GM12891 (cell line): ENCODE measurements at places on chromosomes 1 and 21.

- no peak for DNase-seq
These were observed 129.8 kb upstream of the TIAM1 start for GRCh38 chr21:31473685-31474345.

DNA sequence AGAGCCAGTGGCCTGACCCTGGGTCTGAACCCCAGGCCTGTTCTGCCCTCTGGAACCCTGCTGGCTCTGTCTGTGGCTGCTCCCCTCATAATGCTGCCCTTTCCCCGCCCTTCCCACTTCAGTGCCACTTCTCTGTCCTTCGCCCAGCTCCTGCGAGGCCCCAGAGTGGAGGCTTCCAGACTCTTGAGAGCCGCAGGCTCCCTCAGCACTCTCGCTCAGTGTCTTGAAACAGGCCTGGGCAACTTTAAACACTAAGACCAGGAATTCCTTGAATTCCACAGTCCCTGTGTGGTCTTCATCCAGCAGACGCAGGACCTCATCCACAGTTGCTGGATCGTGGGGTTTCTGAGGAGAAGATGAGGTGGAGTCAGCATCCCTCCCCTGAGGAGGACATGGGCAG, 3.5 kb downstream of the CRNN start:
- no peak for DNase-seq

GRCh38 chr1:230251644-230252191, 174.4 kb downstream of the PGBD5 start:
- no peak for DNase-seq

- no peak for DNase-seq
These were observed 1.2 kb downstream of the MCM3AP start for GRCh38 chr21:46284077-46284644.

- no peak for DNase-seq
These were observed 178.4 kb downstream of the PSMG1 start for GRCh38 chr21:39004634-39005501.

- no peak for DNase-seq
These were observed 93.5 kb upstream of the CAMK1G start for GRCh38 chr1:209490013-209490412.

- DNase-seq = no peak
These were observed 37.0 kb downstream of the SPEN start for GRCh38 chr1:15884477-15884876.

DNA sequence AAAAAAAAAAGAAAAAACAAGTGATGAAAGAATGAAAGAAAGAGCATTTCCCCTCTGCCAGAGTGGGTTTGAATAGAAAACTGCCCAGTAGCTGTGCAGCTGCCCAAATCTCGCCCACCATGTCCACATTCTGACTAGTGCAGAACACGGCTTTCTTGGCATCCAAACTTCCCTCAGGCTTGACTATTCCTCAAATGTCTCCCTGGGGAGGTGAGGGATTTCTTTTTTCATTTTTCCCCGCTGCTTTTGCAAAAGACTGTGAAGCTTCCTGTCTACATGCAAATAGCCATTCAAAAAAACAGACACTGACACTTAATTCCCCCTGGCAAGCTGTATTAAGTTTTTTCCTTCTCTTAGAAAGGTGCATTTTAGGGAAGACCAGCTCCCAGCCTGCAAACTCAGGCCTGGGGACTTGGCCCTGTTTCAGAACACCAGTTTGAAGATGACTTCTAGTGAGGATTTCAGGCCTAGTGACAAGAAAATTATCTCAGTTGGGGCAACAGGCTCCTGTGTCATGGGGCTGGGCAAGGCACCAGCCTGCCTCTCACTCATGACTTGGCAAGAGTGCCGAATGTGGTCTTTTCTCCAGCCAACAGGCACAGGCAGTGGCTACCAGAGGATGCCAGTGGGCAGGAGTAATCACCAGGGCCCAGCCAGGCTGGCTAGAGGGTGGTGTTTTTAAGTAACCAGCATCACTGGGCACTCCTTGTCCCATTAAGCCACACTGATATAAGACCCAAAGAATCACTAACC, 178.1 kb upstream of the NFIA start:
- DNase-seq = no peak

- DNase-seq = no peak
These were observed 200.4 kb downstream of the NRIP1 start for GRCh38 chr21:14864211-14865021.

- DNase-seq = no peak
These were observed at the start of the genes SHE and TDRD10 for GRCh38 chr1:154502066-154502743. TSS of gene SHE (minus strand) at chr1:154502412. CDS start at chr1:154502026, 386 bp downstream. TSS of gene TDRD10 (plus strand) at chr1:154502219. CDS start at chr1:154506904, 4,685 bp downstream.

DNA sequence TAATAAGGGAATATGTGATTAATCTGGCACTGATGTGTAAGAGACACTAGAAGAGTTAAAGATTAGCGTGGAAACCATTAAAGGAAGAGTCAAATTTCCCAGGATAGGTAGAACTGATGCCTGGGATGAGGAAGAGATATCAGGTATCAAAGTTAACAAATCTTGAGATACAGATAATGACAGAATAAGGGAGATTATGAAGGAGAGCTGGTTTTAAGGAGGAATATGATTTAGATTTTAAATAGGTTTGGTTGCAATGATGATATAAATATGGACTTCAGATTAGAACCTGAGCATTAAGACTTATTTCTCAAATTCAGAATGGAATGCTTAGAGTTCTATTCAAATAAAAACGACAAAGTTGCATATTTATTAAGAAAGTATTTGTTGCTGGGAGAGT, 26.2 kb downstream of the MAGI3 start:
- no peak for DNase-seq

DNA sequence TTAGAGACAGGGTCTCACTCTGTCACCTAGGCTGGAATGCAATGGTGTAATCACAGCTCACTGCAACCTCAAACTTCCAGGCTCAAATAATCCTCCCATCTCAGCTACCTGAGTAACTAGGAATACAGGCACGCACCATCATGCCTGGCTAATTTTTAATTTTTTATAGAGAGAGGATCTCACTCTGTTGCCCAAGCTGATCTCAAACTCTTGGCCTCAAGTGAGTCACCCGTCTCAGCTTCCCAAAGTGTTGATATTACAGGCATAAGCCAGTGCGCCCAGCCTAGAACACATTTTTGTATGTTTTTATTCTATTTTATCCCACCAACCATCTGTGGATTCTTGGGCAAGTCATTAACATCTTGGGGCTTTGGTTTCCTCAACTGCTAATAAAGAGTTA, 100.5 kb downstream of the AK5 start:
- no peak for DNase-seq

DNA sequence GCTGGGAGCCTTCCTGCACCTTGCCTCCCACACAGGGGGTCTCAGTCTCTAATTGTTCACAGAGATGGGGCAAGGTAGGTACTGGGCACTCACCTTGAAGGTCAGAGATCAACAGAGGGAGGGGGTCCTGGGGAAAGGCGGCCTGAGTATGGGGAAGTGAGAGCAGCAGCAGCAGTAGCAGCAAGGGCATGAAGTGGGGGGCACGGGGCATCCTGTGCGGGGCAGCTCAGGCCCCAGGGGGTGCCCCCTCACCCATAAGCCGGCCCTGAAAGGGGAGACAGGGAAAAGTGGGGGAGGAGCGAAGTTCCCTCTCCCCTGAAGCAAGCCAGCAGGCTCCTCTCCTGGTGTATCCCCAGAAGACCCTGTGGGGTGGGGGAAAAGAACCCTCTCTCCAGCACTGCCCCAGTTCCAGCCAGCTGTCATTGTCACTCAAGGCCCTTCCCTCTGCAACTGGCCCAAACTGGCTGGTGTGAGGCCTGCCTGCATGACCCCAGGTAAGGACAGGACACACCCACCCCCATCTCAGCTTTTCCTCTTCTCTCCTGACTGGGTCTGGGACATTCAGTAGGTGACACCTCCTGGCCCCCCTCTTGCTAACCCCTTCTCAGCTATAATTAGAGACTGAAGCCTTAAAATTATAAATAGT, 3.9 kb downstream of the SEMA6C start:
- DNase-seq = no peak

GRCh38 chr1:52567943-52568342, 15.1 kb upstream of the TUT4 start:
- DNase-seq = no peak

DNA sequence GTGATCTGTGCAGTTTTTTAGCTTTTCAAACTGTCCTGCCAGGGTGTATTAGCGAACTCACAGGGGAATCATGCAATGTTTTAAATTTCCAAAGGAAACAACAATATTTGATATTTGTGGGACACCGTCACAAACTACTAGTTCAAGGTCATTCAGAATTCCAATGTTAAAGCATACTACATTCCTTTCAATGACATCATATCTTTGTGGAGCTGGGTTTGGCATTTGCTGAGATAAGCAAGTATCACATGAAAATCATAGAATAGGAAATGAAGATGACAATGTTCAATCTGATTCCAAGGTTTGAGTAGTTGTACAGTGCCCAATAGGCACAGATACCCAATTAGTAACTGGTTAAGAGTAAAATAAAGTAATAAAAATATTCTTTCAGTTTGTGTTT, 35.6 kb downstream of the NUF2 start:
- DNase-seq = no peak

- no peak for DNase-seq
These were observed 24.0 kb upstream of the GNPAT start for GRCh38 chr1:231217056-231217455.

GRCh38 chr1:162906485-162906884, 45.5 kb upstream of the CCDC190 start:
- DNase-seq = no peak

- no peak for DNase-seq
These were observed 34.3 kb downstream of the BCAS2 start for GRCh38 chr1:114547076-114547475.

DNA sequence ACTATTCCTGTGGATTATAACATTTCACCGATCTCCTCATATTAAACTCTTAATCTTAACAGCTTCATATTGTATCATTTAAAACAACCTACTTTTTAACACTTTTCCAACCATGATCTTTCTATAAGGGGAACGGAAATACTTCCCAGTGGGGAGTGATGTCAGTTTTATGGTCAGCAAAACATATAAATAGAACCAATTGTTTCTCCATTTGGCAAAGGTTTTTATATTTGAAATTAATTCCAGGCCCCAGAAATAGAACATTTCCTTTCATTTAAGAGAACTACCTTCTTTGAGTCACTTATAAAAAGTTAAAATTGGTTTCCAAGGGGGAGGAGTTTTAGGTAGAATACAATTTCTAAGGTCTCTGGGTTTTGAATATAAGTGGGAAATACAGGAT, 189.6 kb downstream of the TGFBR3 start:
- DNase-seq = no peak

- DNase-seq = no peak
These were observed 80.0 kb upstream of the BACH1 start for GRCh38 chr21:29218749-29219148.

DNA sequence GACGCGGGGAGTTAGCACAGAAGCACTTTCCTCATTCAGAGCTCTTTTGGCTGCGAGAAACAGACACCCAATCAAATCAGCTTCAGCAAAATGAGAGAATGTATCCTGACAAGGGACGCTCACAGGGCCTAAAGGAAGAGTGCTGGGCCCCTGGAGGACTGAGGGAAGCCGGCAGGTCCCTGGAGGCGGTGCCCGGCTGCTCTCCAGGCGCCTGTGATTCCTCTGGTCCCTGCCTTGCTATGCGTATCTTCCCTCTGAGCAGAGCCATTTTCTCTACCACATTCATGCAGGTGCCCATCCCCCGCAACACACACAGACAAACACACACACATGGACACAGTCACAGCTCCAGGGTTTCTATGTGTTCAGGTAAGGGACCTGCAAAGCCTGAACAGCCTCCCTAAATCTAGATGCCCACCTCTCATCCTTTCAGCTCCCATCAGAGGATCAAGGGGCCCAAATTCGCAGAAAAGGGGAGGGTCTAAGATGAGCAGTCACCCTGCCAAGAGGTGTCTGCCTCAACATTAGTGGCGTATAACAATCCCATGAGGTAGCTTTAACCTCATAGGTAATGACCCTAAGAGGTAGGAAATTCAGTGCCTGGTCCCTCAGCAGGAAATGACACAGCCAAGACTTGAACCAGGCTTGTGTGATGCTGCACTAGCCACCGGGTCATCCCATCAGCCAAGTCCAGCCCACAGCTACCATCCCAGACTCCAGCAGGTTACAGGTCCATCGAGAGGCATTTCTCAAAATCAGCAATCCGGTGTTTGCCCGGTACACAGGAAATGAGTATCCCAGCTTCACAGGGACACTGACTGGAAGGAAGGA, 29.0 kb downstream of the PTAFR start:
- no peak for DNase-seq

GRCh38 chr1:54403405-54403804, 2.8 kb downstream of the SSBP3 start:
- DNase-seq = no peak

GRCh38 chr1:58983162-58983561, 199.3 kb upstream of the JUN start:
- DNase-seq = no peak

DNA sequence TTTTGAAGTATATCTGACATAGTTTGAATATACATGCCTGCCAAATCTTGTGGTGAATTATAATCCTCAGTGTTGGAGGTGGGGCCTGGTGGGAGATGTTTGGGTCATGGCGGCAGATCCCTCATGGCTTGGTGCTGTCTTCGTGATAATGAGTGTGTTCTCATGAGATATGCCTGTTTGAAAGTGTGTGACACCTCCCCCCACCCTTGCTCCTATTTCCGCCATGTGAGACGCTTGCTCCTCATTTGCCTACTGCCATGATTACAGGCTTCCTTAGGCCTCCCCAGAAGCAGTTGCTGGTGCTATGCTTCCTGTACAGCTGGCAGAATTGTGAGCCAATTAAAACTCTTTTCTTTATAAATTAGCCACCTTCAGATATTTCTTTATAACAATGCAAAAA, 436.6 kb upstream of the BEND5 start:
- no peak for DNase-seq

- no peak for DNase-seq
These were observed 5.2 kb downstream of the ADPRS start for GRCh38 chr1:36093929-36094328.

- no peak for DNase-seq
These were observed 101.5 kb downstream of the DDX20 start for GRCh38 chr1:111857194-111857651.

DNA sequence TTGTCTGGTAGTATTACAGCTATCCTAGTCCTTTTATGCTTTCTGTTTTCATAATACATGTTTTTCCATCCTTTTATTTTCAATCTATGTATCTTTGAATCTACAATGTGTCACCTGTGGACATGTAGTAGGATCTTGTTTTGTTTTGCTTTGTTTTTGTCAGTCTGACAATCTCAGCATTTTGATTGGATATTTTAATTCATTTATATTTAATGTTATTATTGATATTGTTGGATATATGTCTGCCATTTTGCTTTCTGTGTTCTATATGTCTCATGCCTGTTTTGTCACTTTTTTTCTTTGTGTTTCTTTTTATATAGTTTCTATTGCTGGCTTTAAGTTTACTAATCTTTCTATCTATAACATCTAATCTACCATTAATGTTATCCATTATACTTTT, 11.5 kb upstream of the PRSS38 start:
- DNase-seq = no peak

GRCh38 chr1:197390856-197391255, 122.8 kb downstream of the CRB1 start:
- DNase-seq = no peak
